ENCODE measurements at places on chromosomes 1 and 21.

DNA sequence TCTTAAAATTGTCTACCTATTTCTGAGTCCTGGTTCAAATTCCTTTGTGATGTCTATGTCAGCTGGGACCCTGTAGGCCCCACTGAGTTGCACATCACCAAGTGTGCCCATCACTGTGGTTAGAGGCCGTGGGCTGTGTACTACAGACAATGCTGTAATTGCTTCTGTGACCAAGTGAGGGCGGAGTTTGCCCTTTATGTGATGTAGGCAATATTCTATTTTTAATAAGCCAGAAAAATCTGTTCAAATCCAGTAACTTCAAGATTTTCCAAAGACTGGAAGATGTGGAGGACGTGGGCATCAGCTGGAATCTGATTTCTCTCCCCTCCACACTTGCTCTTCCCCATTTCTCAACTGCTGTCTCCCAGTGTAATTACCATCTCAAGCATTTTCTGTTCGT is 215.4 kb downstream of the PBX1 start:
- DNase-seq = no peak

DNA sequence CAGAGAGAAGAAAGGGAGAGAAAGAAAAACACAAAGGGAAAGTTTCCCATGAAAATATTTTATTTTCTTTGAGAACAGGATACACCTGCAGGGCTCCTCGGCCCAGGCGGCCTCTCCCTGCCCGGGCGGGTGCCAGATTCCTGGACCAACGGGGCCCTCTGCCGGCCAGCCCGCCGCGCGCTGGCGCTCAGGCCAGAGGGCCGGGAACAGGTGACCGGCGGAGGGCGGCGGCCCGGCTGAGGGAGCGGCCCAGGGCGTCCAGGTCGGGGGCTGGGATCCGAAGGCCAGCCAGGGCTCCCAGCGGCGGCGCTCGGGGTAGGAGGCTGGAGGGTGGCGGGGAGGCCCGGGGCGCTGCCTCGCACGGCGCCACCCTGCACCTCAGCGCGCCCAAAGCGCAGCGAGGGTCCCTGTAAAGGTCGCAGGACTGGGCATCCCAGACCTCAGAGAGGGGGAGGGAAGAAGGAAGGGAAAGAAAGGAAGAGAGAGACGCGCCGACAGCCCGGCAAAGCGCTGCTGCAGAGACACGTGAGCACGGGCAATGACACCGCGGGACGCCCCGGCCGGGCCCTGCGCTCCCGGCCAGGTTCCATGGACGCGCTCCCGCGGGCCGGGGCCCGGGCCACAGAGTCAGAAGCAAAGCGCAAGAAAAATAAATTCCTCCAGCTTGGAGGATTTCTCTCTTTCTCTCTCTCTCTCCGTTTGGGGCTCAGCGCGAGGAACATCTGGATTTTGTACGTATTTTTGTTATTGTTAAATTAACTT is 927 bp downstream of the WNT9A start:
- DNase-seq = peak; percentile 45

DNA sequence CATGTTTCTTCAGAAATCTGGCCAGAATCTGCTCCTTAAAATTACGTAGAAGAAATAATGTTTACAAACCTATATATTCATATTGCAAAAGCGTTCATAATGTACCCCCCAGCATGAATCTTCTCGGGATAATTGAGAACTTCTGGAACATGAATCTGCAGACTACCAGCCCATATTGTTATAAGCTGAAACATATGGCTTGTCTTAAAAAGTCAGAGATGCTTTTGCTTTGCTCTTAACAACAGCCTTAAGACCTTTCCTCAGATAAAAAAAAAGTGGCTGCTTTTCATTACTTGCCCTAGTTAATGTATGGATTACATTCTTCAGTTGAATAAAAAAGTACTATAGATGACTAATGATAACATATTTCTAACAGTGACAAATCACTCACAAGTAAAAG is 15.0 kb upstream of the ZZZ3 start:
- DNase-seq = no peak

DNA sequence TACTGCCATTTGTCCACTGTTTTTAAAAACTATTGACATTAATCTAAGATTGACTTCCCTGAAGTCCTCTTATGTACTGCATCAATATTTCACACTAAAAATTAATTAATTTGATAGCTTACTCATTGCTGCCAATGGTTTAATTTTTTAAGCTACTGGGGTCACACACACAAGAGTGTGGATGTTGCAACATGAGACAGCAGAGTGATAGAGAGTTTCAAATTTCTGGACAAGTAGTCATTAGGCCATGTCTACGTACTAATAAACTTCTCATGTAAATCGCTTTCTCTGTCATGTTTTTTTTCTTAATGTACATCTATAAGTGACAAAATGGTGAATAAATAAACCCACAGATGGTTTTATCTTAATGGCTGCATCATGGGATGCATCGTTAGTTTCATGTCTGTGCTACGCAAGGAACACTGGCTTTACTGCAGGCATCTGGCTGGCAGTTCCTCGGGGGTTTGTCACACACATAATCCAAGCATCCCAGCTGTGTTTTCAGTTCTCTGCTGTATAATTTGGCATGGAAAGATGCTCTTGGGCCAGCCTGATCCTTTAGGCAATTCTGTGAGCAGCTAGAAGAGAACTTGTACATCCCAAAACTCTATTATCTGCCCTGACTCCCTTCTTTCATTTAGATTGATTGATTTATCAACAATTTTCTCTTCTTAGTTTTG is 16.4 kb upstream of the CHODL start:
- no peak for DNase-seq

GRCh38 chr1:43199093-43199726 is 27.1 kb downstream of the CFAP57 start:
- DNase-seq = no peak
